ENCODE measurements at places on chromosomes 7 and 10. TPM values are rescaled to one million over a fixed set of nuclear protein-coding genes. Genes with fewer than 3 reads are reported as not detected.

AMPH gene
- total RNA-seq, result 0.09 TPM

RBM20 gene
- 0.27 TPM for total RNA-seq

EBF3 gene
- total RNA-seq, result 3.1 TPM

SPOCK2 gene
- total RNA-seq, result 0.28 TPM

FAM241B gene
- 0.18 TPM for total RNA-seq

FAM237B gene
- not detected for total RNA-seq

GPR15LG gene
- total RNA-seq, result not detected

SFTPA1 gene
- not detected for total RNA-seq

STX1A gene
- total RNA-seq, result 21.2 TPM

CYP26C1 gene
- total RNA-seq, result 0.47 TPM

ADGRA1 gene
- total RNA-seq, result not detected

RAB11FIP2 gene
- 8.6 TPM for total RNA-seq

BTBD16 gene
- 0.09 TPM for total RNA-seq

GHRHR gene
- 0.27 TPM for total RNA-seq

OTUD1 gene
- total RNA-seq, result 4.7 TPM

ANKRD61 gene
- total RNA-seq, result 0.09 TPM

ZNF22 gene
- total RNA-seq, result 38.2 TPM

TRIM50 gene
- total RNA-seq, result not detected

PDE6C gene
- total RNA-seq, result not detected

BLNK gene
- total RNA-seq, result not detected

FEZF1 gene
- total RNA-seq, result not detected

PON1 gene
- total RNA-seq, result not detected

DKK1 gene
- total RNA-seq, result 86.2 TPM

CYCS gene
- 41.3 TPM for total RNA-seq

TCAF2 gene
- 5.2 TPM for total RNA-seq

AUTS2 gene
- 1.1 TPM for total RNA-seq

PDGFA gene
- 76.9 TPM for total RNA-seq

TMEM196 gene
- total RNA-seq, result not detected

CNTNAP2 gene
- total RNA-seq, result 0.18 TPM

DRGX gene
- not detected for total RNA-seq

ANKRD22 gene
- total RNA-seq, result not detected

YKT6 gene
- 105 TPM for total RNA-seq

Data from endothelial cell of coronary artery (primary cell).